GM18507 (cell line): ENCODE measurements at places on chromosomes 13 and 19.

DNA sequence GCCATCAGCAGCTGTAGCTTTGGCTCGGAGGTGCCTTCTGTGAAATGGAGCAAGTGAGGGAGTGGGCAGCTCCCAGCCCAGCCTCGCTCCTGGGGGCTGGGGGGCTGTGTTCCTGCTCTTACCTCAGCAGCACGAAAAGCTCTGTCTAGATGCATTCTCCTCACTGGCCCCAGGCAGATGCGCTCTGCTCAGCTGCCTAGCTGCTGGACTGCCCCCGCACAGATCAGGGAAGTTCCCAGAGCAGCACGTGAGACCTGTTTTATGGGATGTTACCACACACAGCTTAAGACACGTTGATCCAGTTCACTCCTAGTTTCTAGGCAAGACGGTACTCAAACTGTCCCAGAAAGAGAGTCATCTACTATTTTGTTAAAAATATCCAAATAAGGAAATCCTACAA, 13.6 kb downstream of the LCP1 start:
- DNase-seq = no peak

- no peak for DNase-seq
Measured at GRCh38 chr13:20482787-20483186, 42.9 kb downstream of the CRYL1 start.

- DNase-seq = no peak
Measured at GRCh38 chr13:98996046-98996445, 18.2 kb upstream of the DOCK9 start.

DNA sequence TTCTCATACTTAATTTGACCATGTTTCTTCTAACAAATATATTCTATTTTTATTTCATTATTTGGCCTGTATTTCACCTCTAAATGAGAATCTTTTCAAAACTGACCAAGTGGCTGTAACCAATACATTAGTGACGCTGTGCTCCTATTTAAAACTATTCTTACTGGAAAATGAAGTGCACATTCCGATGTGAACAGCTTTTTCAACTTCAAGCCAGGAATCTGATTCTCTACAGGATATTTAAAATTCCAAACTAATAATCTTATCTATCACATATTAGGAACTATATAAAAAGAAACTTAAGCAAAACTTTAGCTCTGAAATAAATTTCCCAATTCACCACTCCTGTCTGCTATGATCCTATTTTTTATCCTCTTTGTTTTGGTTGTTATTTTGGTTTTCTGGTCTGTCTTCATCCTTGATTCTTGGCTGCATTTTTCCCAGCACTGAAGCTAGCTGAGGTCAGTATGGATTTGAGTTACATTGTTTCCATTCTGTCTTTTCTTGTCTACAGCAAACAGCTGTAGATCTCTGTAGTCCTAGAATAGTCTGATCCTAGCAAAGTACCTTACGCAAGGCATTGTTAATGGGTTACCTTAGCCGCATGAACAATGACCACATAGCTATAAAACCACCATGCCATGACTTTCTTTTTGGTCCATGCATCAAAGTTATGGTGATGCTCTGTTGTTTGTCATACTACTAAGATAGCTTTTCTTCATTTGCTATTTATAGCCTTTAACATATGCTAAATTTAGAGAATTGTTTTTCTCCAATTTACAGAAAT, 748.6 kb upstream of the SPRY2 start:
- DNase-seq = no peak

DNA sequence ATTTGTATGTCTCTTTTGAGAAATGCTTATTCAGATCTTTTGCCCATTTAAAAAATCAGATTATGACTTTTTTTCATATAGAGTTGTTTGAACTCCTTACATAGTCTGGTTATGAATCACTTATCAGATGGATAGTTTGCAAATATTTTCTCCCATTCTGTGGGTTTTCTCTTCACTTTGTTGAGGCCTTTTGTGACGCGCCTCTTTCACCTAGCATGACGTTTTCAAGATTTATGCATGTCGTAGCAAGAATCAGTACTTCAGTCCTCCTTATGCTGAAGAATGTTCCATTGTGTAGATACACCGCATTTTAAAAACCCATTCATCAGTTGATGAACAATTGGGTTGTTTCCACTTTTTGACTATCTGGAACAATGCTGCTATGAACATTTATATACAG, 13.4 kb downstream of the PABPC3 start:
- no peak for DNase-seq

- peak; percentile 46 for DNase-seq
Measured at GRCh38 chr13:52850396-52851136, 2.1 kb upstream of the PCDH8 start.

GRCh38 chr13:97904059-97904458, 49.4 kb upstream of the IPO5 start:
- DNase-seq = no peak

GRCh38 chr13:108889324-108889984, 260.0 kb downstream of the MYO16 start:
- DNase-seq = no peak

DNA sequence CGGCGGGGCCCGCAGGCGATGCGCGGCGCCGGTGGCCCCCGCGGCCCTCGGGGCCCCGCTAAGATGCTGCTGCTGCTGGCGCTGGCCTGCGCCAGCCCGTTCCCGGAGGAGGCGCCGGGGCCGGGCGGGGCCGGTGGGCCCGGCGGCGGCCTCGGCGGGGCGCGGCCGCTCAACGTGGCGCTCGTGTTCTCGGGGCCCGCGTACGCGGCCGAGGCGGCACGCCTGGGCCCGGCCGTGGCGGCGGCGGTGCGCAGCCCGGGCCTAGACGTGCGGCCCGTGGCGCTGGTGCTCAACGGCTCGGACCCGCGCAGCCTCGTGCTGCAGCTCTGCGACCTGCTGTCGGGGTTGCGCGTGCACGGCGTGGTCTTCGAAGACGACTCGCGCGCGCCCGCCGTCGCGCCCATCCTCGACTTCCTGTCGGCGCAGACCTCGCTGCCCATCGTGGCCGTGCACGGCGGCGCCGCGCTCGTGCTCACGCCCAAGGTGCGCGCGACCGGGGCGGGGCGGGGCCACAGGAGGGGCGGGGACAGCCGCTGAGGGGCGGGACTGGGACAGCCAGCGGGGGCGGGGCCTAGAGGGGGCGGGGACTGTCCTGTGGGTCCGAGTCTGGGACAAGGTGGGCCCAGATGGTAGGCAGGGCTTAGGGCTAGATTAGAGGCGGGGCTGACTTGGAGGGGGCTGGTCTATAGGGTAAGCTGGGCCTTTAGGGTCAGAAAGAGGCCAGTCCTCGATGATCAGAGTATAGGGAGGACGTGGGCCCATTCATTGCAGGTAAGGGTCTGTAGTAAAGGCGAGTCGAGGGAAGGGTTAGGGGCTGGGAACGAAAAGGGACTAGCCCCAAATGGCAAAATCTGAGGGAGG, 5.1 kb downstream of the GRIN2D start:
- DNase-seq = peak; percentile 80

DNA sequence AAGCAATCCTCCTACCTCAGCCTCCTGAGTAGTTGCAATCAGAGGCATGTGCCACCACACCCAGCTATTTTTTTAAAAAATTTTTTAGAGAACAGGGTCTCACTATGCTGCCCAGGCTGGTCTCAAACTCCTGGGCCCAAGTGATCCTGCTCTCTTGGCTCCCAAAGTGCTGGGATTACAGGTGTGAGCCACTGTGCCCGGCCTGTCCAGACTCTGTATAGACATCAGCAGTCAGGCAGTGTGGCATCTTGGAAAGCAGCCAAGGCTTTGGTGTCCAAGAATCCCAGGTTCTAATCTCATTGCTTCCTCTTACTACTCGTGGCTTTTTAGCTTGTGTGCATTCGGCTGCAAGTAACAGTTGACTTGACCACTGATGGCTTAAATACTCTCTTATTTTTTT, 43.4 kb downstream of the BICRA start:
- DNase-seq = no peak

DNA sequence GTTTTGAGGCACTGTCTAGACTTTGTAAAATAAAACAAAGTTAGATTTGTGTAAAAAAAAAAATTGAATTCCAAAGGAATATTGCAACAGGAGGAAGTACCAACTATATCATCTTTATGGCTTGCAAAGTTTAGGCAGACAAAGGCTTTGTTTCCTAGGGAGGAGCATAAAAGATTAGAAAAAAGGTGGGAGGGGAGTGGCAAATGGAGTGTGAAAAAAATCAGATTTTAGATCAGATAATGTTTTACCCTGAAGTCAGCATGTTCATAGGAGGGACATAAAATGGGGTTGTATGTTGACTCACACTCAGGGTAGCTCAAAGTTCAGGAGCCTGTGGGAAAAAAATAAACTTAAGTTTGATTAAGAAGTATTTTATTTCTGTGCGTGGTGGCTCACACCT, 3.7 kb downstream of the ZNF85 start:
- DNase-seq = no peak

- no peak for DNase-seq
Measured at GRCh38 chr13:73697166-73697565, 437.0 kb downstream of the KLF12 start.

DNA sequence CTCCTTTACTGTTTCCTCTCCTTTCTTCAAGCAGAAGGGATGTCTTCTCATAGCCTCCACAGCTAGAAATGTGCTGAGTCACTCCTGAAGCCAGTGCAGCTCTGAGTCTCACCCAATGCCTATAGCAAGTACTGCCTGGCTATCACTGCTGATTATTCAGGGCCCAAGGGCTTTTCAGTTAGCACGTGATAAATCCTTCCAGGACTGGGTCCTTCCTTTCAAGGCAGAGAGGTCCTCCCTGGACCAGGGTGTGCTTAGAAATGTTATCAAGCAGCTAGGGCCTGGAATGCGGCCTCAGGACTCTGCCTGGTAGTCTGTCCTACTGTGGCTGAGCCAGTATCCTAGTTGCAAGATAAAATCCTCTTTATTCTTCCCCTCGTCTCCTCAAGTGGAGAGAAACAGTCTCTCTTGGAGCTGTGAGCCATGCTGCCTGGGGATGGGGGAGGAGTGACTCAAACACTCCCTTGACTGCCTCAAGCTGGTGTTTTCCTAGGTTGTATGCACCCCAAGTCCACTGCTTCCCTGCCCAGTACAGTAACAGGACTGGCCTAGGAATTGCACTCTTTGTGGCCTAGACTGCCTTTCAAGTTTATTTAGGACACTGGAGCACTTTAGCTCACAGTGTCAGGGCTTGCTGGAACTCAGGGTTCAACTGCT, 198.7 kb upstream of the SERP2 start:
- DNase-seq = no peak

DNA sequence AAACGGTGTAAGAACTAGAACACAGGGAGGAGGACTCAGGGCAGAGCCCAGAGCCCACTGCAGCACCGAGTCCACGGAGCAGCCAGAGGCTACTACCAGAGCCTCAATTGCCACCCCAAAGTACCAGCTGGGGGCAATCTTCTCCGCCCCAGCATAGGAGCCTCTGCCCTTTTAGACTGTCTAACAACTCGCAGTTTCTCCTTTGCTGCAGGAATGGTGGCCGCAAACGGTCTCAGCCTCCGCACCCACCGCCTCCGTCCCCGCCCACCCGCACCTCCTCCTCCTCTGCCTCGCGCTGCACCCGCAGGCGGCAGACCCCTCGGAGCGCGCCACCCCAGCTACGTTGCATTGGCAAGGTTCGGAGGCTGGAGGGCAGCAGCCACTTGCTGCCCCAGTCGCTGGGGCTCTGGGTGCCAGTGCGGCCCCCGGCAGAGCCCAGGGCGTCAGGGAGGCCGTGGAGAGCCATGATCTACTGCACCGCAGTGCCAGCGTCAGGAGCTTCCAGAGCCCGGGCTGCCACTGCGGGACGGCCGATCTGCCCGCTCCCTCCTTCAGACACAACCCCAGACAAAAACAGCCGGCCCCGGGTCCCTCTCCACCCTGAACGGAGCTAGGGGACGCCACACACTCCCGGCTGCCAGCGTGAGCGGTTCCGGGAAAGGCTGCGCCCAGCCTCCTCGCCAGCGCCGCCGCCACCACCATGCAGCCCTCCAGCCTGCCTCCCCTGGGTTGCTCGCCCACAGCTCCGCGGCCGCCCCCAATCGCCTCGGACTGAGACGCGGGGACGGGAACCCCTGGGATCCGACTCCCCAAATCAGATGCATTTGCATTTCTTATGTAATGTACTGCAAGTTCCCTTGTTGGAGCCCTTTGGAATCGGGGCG, 1.8 kb downstream of the FGF14 start:
- DNase-seq = no peak

- no peak for DNase-seq
Measured at GRCh38 chr19:16213076-16213475, 15.4 kb downstream of the AP1M1 start.

DNA sequence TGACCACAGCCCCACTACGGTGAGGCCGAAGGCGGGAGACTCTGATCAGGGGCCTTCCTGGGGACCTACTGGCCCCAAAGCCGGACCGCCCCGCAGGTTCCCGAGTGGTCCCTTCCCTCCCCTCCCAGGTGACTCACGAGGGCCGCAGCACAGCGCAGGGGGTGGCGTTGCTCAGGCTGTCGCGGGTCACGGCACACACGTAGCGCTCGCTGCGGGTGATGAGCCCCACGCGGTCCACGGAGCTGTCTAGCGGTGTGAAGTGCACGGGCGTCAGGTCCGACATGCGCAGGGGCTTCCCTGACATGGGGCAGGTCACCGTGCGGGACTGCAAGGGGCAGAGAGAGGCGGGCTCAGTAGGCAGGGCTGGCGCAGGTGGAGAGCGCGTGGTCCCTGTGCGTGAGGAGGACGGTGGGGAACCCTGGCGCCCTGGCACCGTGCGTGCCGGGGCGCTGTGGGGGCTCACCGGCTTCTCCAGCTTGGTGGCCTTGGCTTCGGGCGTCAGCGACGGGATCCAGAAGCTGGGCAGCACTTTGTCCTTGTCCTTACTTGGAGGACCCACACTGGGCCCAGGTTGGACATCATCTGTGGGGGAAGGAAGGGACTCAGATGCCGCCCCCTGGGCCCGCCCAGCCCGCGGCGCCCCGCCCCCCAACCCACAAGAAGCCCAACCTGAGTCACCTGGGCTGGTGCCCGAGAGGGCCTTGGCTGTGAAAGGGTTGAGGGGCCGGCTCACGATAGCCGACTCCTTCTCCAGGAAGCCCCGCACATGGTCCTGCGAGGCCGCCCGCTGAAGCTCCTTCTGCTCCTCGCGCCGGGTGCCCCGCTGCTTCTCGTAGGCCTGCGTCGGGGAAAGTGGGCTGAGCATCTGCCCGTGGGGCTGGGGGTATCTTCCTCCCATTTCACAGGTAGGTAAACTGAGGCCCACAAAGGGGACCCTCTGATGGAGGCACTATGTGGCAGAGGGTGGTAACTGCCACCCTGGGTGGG, 23.7 kb downstream of the NOSIP start:
- DNase-seq = no peak

DNA sequence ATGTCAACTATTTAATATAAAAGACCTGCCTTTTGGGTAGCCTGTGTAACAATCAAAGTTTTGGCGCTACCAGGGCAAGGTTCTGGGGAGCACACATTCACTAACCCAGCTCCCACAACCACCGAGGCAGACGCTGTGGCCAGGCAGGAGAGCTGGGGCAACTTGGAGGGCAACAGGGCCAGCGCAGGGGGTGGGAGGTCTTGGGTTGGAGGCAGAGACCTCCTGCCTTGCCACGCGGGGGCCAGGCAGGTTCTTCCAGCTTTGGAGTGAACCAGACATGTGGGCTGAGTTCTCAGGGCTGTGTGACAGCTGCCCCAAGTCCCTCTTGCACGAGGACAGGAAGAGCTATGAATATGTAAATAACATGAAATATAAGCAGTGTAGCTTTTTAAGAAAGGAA, 30.3 kb upstream of the MCF2L start:
- no peak for DNase-seq
